ENCODE measurements at places on chromosomes 3 and 15.
A peak's percentile ranks its signal among the peaks of the same experiment; 100 is the strongest.

DNA sequence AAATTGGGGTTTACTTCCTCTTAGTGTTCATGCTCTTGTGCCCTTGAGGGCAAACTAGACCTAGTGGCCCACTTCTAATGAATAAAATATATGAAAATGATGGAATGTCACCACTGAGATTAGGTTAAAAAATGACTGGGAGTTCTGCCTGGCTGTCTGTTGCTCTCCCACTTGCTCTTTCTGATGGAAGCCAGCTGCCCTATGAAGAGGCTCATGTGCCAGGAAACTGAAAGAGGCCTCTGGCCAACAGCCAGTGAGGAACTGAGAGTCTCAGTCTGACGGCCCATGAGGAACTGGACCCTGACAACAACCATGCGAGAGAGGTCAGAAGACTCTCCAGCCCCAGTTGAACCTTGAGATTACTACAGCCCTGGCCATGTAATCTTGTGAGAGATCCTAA, 107.1 kb upstream of the FHIT start:
- no peak for DNase-seq

- DNase-seq = no peak
Observed at GRCh38 chr3:30356866-30357753, 249.3 kb upstream of the TGFBR2 start.

GRCh38 chr3:149145974-149146373, 16.5 kb downstream of the HPS3 start:
- no peak for DNase-seq

DNA sequence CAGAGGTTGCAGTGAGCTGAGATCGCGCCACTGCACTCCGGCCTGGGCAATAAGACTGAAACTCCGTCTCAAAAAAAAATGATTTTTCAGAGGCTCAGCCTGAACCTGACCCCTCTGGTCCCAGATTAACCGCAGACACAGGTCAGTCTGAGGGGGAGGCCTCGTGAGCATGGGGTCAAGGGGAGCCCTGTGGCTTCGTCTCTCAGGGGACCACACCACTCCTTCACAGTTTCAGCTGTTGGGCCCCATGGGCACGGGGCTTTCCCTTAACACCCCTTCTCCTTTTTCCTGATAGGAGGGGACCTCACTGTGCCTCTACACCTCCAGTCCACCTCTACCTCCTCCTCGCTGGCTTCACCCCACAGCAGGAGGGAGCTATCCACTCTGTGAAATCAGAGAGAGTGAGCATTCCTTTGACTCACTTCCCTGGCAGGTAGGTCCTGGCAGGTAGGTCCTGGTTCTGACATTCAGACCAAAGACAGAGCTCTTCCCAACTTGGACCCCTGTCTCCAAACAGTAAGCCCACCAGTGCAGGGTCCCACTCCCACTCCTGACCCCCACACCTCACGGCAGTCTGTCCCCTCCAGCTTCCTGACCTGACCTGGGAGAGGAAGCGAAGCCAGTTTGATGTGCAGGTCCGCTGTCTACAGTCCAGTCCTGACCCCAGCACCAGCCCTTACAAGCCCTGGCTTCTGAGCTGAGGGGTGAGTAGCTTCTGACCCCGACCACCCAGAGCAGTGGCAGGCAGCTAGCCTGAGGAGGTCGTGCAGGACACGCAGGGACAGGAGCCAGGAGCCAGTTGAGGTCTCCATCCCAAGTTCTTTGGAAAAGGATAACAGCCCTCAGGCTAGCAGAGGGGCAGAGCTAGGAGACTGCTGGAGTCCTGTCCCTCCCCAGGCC, 9.0 kb downstream of the RRP9 start:
- peak; percentile 7 for DNase-seq

DNA sequence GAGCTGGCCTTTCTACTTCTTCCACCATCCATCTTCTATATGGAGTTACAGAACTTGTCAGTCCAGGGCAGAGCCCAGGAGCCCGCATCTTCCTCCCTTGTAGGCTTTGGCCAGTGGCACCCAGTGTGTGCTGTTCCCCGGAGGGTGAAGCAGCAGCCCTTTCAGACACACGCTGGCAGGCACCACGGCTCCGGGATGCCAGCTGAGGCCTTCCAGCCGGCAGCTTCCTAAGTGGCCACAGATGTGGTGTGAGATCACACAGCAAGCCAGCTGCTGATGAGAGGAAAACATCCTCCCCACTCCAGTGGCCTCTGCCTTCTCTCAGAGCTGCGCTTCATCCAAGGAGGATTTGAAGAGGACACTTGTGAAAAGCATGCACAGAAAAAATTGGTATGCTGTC, 24.1 kb downstream of the CRABP1 start:
- DNase-seq = peak; percentile 80

GRCh38 chr15:39462691-39463090, 118.2 kb upstream of the THBS1 start:
- DNase-seq = no peak

GRCh38 chr3:170697131-170697530, 111.3 kb upstream of the SLC7A14 start:
- DNase-seq = no peak

- no peak for DNase-seq
Observed at GRCh38 chr3:129581623-129582022, 24.9 kb downstream of the PLXND1 start.

DNA sequence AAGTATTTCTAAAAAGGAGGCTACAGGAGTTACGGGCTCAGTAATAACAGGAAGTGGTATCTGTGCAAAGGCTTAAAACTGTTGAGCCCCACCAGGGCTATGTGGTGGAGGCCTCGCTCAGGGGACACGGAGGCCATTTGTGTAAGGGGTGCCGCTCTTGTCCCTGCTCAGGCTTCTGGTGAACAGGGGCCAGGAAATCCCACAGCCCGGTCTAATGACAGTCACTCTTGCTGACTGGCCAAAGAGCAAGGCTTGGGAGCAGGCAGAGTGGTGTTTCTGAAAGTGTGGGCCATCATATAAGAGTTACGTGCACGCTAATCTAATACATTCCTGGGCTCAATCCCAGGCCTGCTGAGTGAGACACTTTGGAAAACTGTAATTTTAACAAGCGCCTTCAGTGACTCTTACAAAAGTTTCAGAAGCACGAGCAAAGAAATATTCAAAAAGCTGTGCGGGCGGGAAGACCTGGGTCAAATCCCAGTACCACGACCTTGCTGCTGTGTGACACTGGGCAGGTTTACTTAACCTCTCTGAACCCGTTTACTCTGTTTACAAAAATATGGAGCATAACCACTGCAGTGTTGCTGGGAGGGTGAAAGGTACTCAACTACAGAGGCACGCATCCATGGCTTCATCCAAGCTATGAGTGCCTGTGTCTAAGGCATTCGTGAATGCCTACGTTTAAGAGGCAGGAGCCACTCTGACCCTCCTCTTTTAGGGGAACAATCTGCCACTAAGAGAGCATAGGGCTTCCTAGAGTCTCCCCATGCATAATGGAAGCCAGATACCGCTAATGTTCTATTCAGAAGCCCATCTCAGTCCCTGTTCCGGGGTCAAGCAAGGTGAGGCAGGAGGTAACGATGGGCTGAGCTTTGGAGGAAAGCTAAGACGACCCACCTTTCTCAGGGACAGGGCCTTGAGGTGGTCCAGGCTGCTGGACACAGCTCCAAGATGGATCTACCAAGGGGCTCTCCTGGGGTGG, 2.0 kb downstream of the ATP10A start:
- peak; percentile 60 for DNase-seq

DNA sequence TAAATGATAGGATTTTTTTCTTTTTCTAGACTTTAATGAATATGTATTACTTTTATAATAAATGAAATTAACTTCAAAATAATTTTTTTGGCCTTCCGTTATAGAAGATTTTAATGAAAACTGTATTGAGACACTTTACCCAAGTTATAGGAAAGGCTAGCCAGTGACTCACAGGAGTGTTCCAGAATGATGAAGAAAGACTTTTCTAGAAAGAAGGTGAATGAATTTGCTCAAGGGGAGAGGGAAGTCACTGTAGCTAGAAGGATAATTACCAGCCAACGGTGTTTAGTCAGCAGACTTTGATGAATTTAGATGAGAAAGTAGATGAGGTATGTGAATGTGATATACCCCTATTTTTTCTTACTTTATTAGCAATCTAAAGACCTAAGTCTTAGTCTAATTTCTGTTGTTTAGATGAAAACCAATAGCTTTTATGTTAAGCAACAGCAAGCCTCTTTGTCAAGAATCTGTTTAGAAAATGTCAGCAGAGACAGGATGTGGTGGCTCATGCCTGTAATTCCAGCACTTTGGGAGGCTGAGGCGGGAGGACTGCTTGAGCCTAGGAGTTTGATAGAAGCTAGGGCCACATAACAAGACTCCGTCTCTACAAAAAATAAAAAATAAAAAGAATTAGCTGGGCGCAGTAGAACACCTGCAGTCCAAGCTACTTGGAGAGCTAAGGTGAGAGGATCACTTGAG, 3.2 kb downstream of the ALAS1 start:
- no peak for DNase-seq

DNA sequence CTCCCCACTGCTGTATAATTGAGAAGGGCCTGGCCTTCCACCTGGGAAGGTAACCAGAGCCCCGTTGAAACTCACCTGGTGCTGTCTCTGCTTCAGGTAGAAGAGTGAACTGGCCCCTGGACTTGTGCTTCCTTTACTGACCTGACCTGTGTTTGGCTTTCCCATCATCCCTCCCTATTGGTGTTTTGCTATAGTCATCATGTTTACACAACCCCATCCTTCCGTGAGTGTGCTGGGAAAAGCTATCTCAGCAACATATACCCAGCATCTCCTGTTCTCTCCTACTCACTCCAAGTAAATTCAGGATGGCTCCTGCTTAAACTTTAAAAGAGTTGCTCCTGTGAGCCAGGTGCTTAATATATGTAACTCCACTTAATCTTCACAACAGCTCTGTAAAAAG, 77.2 kb upstream of the TSC22D2 start:
- DNase-seq = no peak

DNA sequence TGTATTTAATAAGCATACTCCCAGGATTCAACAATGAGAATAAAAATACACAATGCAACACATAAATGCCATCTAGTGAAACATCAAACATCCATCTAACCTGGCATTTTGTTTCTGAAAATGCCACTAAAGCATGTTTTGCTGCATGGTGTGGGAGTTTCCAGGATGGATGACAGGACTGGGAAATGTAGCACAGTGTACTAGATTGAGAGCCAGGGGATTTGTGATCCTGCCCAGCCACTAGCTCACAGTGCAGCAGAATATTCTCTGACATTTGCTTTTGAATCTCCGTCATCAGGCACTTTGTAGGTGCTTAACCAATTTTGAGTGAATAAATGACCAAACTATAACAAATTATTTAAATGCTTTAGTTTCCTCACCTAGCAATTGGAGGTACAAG, 404.8 kb downstream of the GAP43 start:
- DNase-seq = no peak

- no peak for DNase-seq
Observed at GRCh38 chr3:1195947-1196346, 103.1 kb downstream of the CNTN6 start.

DNA sequence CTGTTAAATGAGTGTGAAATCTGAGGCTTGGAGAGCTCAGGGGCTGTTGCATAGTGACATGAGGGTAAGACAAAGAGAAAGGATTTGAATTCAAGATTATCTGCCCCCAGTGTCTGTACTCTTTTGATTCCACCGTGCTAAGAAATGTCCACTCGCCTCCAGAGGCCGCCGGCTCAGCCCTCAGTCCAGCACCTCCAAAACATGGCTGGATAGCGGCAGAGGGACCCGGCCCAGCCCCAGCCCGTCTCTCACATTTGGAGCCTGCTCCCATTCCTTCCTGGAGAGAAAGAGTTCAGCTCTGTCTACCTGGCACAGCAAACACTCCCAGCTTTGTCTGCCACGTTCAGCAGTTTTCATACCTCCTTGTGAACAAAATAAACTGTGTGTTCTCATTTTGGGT, 84.8 kb upstream of the IQSEC1 start:
- no peak for DNase-seq

- no peak for DNase-seq
Observed at GRCh38 chr15:76999996-77000395, 5.1 kb downstream of the PSTPIP1 start.

DNA sequence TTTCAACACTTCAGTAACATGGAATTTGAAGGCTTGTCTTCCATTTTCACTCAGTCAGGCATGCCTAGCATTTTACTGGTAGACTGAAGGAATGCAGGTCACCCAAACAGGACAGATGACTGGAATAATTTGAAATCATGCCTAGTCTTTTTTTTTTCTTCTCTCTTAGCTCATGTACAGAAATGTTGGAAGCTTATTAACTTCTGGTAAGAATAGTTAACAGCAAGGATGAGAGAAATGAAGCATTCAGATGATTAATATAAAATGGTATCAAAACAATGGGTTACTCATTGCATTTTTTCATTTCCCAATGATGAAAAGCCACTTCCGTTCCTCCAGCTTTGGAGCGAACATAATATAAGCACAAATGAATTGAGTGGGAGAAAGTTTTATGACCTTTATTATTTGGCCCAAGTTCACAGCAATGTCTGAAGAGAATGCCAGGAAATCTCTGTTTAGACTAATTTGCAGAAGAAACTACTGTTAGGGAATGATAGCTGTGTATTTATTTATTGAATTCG, 431.6 kb upstream of the RASGRP1 start:
- peak; percentile 76 for DNase-seq

DNA sequence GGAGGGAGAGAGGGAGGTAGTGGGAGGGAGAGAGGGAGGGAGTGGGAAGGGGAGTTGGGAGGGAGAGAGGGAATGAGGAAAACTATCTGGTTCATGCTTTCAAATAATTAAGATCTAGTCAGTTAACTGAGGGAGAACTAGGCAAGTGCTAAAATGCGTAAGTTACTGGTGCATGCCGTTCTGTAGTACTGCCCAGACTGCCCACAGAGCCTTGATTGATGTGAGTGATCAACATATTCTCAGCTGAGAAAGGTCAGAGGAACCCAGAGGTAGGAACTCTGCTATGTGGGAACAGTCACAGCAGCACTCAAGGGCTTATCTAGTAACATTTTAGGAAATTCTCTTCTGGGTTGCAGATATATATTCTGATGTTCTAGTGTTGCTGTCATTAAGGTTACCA, 149.8 kb upstream of the ROBO1 start:
- no peak for DNase-seq
